ENCODE measurements at places on chromosomes 3 and 15.
A peak's percentile ranks its signal among the peaks of the same experiment; 100 is the strongest.

GRCh38 chr3:172800156-172800555 is 49.6 kb downstream of the ECT2 start:
- DNase-seq = no peak

- no peak for DNase-seq
These were observed 21.9 kb upstream of the APH1B start for GRCh38 chr15:63255489-63255990.

- no peak for DNase-seq
These were observed 128.4 kb downstream of the EEFSEC start for GRCh38 chr3:128281461-128282367.

GRCh38 chr3:3665961-3666640 is 133.1 kb upstream of the LRRN1 start:
- no peak for DNase-seq

DNA sequence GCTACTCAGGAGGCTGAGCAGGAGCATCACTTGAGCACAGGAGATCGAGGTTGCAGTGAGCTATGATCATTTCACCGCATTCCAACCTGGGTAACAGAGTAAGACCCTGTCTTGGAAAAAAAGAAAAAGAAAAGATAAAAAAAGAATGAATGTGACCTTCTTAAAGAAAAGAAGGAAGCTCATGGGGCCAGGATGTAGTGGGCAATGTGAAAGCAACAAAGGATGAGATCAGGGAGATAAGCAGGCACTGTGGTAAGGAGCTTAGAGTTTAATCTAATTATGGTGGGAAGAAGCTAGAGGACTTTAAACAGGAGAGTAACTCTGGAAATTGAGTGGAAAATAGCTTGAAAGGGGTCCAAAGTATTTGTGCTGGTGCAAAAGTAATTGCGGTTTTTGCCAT is 231.6 kb upstream of the UBE2E2 start:
- DNase-seq = peak; percentile 42

- DNase-seq = no peak
These were observed 43.5 kb downstream of the ACAD9 start for GRCh38 chr3:128922804-128923459.

DNA sequence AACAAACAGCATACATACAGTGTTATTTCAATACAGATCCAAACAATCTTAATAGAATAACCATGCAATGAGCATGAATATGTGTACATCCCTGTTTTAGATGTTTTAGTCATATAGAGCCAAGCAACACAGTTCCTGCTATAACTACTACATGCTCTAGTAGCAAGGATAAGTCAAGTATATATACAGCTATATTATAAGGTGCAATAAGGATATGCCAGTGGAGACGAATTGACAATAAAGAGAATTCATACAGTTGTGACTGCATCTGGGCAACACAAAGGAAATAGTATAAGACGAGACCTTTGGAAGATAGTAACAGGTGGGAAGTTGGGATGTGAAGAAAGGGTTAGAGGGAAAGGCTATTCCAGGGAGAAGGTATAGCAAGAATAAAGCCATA is 103.4 kb downstream of the TPRG1 start:
- DNase-seq = no peak

GRCh38 chr15:44909423-44909822 is 47.1 kb upstream of the TERB2 start:
- DNase-seq = no peak

- DNase-seq = no peak
These were observed 1.3 kb upstream of the TP63 start for GRCh38 chr3:189629803-189630455.

DNA sequence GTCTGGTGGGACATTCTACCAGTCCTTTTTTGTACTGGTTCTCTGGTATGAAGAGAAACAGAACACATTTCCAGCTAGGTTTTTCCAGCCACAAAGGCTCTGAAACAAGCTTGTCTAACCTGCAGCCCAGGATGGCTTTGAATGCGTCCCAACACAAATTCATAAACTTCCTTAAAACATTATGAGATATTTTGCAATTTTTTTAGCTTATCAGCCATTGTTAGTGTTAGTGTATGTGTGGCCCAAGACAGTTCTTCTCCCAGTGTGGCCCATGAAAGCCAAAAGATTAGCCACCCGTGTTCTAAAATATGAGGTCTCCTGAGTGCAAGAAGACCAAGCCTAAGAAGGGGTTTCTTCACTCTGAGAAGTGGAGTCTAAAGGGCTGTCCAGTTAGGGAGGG is 18.4 kb upstream of the TIMP4 start:
- DNase-seq = no peak

- DNase-seq = peak; percentile 40
These were observed 63.2 kb downstream of the AKAP13 start for GRCh38 chr15:85443593-85444087.

DNA sequence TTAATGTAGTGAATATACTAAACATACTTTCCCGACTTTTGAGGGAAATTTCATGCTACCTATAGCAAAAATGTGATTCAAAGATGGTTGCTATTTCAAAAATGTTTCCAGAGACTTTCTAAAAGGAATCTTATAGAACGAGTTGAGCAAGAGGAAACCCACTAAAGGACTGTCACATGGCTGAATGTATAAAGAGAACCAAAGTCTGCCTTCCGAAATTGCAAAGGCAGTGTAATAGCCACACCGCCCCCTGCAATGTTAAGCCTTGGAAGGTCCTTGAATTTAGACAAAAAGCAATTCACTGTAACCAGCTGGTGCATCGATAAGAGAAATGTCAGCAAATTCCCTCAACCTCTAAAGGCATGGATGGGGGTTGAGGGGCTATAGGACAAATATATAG is 142.8 kb downstream of the CHL1 start:
- DNase-seq = no peak

DNA sequence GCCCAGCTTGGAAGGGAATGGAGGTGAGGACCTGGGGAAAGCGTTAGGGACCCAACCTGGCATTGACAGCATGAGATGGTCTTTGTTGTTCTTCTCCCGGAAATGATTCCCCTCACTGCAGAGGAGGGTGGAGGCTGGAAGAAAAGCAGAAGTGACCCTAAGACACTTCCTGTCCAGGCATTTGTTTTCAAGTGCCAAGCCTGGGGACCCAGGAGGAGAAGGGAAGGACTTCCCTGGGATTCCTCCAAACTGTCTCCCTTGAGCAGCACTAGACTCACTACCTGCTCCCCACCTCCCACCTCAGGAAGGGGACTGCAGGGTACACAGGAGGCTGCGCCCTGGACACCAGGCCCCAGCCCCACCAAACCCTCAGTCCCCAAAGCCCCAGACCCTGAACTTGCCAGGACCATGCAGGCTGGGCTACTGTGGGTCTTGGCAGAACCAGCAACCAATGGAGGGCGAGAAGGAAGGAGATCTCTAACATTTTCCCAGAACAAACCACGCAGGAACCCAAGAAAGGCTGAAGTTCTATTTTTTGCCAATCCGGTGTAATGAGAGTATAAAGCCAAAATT is 9.8 kb upstream of the VIPR1 start:
- DNase-seq = no peak

DNA sequence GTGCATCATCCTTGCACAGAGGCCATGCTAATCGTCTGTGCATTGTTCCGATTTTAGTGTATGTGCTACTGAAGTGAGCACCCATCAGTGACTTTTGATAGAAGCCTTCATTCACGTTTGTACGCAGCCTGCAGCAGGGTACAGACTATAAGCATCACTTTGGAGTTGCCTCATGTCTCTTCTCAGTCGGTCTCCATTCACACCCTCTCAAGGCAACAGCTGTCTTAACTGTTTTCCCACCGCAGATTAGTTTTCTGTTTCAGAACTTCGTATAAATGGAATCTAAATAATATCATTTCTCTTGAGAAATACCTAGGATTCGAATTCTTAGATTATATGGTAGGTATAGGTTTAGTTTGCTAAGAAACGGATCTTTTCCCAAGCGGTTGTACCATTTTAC is 143.2 kb downstream of the KLHL25 start:
- DNase-seq = no peak

DNA sequence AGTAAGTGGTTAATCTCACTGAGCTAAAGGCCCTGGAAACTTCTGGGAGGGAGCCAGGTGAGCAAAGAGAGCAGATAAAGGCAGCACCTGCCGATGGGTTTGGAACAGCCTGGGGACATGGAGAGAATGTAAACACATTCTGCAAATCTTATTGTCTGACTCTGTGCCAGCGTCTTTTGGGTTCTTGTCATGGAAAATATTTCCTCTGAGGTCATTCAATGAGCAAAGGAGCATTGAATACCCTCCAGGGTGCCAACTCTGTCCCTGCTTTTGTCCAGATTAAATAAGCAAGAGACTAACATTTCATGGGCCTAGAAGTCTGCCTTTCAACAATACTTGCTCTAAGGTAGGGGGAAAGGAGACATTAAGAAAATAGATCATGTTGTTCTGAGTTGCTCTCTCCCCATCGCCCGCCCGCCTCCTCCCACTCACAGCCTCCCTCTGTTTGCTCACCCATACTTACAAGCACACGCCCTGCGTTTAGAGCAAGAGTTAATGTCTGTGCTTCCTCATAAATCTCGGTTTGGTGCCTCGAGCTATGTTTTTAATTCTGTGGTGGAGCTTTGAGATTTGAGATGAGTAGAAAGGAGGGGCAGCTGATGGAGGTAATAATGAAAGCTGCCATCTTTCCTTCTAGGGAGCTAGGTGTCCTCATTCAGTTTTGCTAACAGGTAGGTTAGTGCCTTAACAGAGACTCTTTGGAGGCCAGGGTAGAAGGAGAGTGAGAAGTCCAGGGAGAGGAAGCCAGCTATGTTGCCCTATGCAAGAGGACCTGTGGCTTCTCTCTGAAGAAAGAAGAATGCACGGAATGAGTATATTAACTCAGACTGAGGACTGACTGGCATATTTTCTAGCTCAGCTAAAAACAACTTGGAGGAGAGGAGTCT is 132.9 kb downstream of the TPRG1 start:
- DNase-seq = peak; percentile 25

- DNase-seq = no peak
These were observed 6.0 kb upstream of the RPL39L start for GRCh38 chr3:187145149-187145895.

DNA sequence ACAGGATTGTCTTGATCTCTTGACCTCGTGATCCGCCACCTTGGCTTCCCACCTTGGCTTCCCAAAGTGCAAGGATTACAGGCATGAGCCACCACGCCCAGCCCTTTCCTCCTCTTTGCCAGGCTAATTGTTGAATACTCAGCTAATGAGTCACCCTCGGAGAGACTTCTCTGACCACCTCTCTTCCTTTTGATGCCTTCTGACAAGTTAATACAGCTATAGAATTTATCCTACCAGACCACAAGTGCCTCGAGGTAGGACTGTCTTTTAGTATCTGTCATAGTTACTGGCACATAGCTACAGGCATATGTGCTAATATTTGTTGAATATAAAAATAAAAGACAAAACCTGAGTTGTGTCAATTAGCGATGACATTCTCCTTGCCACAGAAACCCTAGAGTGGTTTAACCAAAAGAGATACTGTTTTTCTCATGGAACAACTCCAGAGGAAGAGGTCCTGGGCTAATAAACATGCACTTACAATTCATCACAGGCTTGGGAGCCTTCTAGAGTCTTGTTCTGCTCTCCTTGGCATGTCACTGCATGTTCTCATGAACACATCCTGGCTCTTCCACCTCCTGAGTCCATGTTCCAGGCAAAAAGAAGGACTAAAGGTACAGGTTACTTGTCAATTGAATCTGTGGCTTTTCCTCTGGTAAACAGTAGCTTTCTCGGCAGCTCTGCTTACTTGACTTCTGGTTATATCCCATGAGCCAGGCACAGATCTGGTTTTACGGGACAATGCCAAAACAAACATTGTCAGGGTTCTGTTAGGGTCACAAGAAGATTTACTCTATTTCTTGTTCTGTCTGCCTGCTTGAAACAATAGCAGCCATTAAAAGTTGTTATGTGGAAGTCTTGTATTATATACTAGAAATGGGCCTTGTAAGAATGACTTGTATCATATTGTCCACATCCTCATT is 332.3 kb downstream of the THSD4 start:
- DNase-seq = no peak

DNA sequence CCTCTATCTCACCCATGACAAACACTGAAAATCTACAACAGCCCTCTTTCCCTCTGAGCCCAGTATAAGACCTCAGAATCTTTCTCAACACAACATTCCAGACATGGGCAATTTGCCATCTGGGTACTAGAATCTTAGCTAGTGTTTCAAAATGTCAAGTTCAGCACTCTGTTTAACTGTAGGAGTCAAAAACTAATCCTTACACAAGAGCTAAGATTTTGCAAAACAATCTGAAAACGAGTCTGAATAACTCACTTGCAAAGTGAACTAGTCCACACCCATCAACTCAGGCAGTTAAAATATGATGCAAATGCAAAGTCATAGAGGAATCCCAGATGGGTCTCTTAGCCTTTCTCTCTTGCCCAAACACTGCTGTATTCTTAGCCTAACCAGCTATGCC is 67.8 kb downstream of the GPR176 start:
- DNase-seq = no peak

- DNase-seq = peak; percentile 29
These were observed 489.7 kb downstream of the MAGI1 start for GRCh38 chr3:65548848-65549625.

DNA sequence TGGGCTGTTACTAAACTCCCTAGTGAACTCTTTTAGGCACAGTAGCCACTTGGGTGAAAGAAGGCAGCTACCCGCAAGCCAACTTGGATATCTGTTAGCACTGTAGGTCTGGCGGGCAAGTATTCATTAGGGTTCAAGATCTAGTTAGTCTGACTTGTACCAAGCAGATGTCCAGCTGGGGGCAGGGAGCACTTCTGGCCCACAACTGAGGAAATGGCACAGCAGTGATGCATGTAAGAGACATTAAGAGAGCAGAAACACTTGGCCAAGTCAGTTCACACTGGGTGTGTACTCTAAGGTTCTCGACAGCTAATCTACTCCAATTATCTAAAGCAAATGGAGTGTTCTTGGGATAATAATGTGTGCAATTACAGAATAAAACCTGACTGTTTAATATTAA is 131.7 kb downstream of the CTNNB1 start:
- DNase-seq = no peak

GRCh38 chr3:4780545-4780957 is 198.7 kb upstream of the BHLHE40 start:
- no peak for DNase-seq

- no peak for DNase-seq
These were observed 33.8 kb downstream of the RYR3 start for GRCh38 chr15:33344530-33344929.

DNA sequence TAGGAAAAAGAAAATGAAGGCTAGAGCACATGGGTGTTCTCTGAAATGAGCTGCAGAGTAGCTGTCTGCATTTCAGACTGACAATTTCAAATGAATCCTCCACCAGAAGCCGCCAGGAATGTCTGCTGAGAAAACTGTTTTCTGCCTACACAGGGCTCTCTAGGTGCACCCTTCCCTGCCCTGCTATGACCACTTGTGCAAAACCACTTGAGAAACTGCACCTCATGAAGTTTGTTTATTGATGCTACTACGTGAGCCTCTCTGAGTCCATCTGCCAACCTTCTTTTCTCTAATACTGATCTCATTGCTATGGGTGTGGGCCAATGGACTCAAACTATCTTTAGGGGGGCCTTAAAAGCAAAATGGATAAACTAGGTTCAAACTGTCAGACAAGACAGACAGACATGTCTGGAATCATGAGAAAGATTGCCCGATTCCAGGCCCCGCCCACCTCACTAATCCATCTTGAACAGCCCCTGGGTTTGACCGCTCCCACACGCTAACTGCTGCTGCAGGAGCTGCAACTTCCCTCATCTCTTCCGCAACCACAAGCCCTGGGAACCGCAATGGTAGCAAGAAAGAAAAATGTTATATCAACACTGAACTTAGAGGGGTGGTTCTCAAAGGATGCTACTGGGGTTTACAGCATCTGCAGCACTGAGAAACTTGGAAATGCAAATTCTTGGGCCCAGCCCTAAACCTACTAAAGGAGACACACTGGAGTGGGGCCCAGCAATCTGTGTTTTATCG is 9.0 kb upstream of the CD47 start:
- DNase-seq = no peak

Data from D341Med (cell line).